ENCODE measurements at places on chromosomes 5 and 9.

DNA sequence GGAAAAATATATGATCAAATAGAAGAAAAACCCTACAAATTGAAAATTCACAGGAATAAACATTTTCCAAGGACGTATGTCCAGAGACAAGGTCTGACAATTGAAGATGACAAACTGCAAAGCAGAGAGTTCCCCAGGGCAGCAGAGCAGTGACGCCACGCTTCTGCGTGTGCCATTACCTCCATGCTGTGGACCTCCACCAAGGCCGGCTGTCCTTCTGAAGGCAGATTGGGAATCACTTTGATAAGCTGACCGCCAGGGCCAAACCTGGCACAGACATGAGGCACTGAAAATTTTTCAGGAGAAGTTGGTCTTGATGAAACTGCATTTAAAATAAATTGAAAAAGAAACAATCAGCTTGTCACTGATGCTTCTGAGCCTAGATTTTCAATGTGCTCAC, 18.6 kb downstream of the SEC16A start:
- no peak for DNase-seq

DNA sequence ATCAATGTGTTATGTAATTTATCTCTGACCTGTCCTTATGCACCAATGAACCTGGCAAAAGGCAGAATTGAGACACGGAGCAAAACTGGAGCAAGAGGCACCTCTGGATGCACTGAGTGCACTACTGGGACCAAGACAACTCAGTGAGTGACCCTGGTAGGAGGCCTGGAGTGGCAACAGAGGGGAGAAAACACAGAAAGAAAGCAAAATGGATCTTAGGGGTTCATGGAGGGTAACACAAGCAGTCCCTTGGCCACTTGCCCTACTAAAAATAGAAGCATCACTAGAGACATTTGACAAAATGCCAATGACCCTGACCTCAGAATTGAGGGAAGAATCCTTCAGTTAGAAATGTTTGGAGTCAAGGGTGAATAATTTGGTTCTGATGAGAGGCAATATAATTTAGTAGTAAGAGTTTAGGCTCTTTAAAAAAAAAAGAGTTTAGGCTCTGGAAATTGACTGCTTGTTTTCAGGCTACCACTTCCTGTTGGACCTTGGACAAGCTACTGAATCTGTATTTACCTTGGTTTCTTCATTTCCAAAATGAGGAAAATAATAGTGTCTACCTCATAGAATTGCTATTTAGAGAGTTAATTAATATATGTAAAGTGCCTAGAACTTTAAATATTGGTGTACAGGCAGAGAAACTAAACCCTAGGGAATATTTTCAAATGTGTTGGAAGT, 234.9 kb upstream of the TARS1 start:
- DNase-seq, result no peak

DNA sequence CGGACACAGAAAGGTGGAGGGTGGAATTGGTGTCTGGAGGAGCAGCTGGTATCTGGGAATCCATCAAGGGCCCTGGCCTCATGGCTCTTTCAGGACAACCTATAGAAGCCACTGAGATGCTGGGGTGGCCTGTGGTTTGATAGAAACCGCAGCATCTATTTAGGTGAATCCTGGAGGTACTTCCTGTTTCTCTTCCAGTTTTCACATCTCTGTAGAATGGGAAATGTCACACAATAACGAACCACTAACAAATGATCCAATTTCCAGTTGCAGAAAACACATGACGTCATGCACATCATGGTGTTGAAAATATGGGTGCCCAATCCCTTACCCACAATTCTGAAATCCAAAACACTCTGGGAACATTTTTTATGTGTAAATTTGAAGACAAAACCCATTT, 52.2 kb downstream of the ROPN1L start:
- DNase-seq, result no peak

DNA sequence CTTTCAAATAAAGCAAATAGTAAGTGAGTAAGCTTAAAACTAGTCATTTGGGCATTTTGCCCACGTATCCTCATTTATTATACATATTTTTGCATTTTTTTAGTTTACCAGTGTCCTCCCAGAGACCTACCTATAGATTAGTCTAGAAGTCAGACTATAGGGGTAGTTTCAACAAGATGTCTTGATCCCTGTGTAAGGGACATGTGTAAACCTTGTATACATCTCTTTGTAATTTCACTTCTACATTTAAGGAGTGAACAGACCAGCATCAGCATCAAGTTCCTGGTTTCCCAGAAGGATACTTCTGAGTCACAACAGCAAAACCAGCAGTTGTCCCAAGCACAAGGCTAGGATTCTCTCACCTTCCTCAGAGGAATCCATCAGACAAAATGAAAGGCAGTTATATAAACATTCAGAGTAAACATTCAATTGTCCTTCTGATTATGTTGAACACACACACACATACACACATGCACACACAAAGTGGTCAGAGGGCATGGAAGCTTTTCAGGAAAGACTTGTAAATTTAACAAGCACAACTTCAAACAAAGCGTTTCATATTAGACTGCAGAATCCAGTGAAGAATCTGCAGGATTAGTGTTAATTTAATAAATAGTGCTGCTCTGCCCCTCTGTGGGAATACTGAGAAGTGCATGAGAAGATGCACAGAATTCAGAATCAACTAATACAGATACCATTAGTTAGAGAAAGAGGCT, 55.4 kb downstream of the HINT1 start:
- DNase-seq, result no peak

DNA sequence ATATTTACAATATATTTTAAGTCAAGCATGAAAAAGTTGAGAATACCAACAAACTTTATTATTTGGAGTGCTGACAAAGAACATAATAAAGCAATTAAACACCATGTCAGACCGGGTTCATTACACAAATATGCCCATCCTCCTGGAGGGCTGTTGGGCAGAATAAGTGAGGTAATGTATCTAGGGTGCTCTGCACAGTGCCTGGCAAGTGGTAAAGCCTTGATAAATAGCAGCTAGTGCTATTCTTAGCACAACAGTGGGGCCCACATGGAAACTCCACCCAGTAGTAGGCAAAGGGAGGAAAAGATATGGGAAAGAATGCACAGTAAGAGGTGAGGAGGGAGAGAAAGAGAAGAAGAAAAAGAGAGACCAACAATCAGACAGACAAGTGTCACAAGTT, 97.7 kb downstream of the SLC1A3 start:
- DNase-seq, result no peak

- DNase-seq, result no peak
Observed at GRCh38 chr5:57532513-57533497, 50.2 kb upstream of the ACTBL2 start.

GRCh38 chr5:87081511-87082372, 185.9 kb upstream of the RASA1 start:
- DNase-seq, result peak; percentile 19

DNA sequence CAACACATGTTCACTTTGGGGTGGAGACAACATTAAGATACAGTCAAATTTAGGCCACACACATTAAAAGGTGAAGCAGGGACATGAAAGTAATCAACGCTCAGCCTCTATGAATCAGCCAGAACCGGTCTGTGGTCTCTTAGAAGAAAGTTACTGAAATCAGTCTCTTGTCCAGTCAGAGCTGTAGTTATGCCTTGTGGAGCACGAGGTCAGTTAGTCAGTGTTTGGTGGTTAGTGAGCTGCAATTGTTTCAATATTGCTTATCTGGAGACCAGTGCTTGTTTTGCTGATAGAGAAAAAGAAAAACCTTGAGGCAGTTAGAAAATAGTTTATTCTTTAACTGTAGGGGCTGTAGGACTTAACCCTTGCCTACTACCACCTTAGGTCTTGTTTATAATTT, 157.8 kb upstream of the RASEF start:
- DNase-seq, result no peak

DNA sequence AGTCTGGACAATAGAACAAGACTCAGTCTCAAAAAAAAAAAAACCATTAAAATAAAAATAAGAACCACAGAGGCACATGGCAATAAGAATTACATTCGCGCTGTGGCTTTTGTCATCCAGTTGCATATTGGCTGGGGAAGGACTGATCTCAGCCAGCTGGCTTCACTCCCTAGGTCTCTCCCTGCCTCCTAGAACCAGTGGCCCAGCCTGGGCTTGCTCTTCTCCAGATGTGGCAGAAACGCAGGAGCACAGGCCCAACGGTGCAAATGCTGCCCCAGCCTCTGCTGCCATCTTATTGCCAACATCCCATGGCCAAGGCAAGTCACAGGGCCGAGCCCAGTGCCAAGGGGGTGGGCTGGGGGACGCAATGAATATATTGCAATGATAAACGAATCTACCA, 37.0 kb downstream of the NKX2-5 start:
- DNase-seq, result no peak

All from stimulated activated CD8-positive, alpha-beta memory T cell treated with anti-CD3 and anti-CD28 coated beads, Interleukin-15, amount 100 ng/mL, for 48 hours (primary cell).